Caudate nucleus (tissue), 63 donors: ENCODE measurements at places on chromosomes 7 and 10.

GRCh38 chr7:74334030-74334429, 44.8 kb downstream of the CLIP2 start:
- DNase-seq, result no peak

GRCh38 chr10:93445097-93445960, 36.8 kb downstream of the MYOF start:
- peak; percentile 30 for DNase-seq

DNA sequence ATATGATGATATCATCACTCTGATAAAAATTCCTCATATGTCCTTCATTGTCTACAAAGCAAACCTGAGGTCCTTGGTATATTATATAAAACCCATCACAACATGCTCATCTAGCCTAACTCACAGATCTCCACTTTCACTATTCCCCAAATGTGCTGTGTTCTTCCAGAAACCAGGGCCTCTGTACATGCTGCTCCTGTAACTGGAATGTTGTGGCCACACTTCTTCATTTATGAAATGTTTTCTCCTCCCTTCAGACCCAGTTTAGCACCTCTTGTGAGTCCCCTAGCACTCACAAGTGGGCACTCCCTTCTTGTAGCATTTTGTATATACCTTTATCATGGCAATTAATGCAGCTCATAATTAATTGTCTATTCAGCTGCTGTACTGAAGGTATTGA, 61.9 kb downstream of the AASS start:
- no peak for DNase-seq

DNA sequence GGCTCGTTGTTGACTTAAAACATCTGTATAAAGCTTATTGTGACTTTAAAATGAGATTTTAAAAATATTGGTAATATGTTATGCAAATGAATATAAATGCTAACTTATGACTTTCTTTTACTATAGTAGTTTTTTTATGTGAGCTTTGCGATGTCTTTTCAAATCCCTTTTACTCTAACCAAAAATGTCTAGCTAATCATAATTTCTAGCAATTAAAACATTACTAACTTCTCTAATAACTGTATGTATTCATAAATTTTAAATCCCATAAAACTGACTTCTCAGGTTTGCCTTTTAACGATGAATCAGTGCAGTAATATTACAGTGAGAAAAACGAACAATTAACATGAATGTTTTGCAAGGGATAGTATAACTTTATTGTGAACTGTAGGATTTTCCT, 113.2 kb downstream of the MAPK8 start:
- DNase-seq, result no peak

DNA sequence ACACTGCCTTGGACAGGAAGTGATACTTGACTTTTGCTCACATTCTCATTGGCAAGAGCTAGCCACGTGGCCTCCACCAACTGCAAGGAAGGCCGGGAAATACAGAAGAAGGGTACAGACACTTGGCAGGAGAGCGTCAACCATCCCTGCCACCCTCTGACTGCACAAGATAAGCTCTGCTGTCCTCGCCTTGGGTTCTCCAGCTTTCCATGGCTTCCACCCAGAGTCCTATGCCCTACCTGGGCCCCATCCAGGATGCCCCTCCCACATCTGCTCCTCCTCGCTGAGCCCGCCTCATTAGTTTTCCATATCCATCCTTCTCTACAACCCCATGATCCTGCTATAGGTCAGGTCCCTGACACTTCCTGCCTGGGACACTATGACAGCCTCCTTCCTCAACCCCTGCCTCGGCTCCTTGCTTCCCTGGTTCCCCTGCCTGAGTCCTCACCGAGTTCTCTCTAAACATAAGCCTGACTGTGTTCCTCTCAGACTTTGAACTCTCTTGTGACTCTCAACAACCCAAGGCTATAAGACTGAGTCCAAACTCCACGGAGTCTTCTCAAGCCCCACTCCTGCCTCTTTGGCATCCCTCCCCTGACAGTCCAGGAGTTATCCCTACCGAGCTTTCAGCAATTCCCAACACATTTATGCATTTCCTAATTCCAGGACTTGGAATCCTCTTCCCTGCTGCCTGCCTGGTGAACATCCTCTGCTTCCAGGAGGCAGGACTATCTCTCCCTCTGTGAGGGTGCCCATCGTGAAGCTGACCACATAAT, 23.2 kb upstream of the GDF10 start:
- no peak for DNase-seq

DNA sequence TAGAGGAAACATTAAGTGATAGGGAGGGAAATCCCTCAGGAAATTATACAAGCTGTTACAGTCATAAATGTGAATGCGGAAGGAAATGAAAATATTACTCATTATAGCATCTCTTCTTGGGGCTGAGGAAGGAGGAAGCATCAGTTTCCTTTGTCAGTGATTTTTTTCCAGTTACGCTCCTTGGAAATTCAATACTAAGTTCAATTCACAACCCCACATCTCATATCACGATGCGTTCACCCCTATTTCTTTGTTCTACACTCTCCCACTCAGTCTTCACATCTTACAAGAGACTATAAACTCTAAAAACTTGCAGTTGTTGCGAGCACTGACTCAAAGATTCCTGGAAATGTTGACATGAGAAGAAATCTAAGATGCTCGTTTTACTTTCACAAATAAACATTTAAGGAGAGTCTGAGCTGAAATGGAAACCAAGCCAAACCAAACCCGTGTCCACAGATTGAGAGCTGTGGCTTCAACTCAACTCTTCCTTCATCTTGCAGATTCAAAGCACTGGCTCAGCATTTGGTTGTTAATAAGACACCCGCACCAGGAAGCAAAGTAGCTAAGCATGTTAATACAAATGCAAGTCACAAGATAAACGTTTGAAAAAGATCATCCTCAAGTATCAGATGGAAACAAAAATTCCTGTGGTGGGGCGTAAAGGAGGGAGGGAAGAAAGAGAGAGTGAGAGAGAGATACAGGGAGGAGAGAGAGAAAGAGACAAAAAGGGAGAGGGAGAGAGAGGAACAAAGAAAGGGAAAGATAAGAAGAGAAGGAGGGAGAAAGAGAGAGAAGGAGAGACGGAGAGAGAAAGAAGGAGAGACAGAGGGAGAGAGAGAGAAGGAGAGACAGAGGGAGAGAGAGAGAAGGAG, 150.0 kb upstream of the RSU1 start:
- no peak for DNase-seq

GRCh38 chr10:117005527-117006055, 604 bp upstream of the SHTN1 start:
- no peak for DNase-seq

GRCh38 chr7:98802088-98802780, 67.6 kb downstream of the TMEM130 start:
- no peak for DNase-seq

DNA sequence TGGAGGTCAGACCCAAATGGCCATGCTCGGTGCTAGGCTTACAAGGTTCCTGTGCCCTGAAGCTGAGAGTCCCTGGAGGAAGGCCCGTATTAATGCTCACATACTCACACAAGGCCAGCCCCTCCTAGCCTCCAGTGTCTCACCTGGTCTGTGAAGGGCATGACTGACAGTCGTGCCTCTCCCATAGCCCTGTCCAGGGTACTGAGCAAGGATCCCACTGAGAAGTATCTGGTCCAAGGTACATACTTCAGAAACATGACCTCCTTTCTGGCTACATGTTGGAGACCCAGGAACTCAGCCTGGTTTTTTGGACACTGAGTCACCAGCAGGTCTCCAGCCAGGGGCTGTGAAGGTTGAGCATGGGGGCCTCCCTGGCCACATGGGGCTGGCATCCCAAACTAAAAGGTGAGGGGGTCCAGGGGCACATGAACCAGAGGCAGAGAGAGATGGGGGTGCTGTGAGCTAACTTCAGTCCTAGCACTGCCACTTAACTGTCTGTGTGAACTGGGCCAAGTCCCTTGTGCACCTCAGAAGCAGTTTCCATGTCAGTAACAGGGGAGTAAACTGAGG, 17.6 kb upstream of the RASGEF1A start:
- DNase-seq, result no peak

GRCh38 chr10:132724446-132724845, 61.5 kb downstream of the NKX6-2 start:
- DNase-seq, result no peak

DNA sequence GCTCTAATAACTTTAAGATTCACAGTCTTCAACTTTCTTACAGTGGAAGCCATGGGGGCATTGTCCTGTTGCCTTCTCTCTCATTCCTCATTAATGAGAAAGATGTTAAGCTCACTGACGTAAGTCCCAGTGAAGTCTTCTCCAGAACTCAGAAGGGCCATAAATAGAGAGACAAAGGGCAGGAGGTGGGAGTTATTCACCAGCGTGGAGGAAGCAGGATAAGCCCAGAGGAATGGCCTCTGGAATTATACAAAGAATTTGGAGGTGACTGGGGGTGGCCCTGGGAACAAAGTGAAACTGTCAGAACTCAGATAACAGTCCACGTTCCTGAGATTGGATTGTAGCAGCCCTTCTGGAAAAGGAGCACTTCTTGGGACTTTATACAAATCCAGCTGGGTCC, 52.4 kb downstream of the SORBS1 start:
- no peak for DNase-seq

DNA sequence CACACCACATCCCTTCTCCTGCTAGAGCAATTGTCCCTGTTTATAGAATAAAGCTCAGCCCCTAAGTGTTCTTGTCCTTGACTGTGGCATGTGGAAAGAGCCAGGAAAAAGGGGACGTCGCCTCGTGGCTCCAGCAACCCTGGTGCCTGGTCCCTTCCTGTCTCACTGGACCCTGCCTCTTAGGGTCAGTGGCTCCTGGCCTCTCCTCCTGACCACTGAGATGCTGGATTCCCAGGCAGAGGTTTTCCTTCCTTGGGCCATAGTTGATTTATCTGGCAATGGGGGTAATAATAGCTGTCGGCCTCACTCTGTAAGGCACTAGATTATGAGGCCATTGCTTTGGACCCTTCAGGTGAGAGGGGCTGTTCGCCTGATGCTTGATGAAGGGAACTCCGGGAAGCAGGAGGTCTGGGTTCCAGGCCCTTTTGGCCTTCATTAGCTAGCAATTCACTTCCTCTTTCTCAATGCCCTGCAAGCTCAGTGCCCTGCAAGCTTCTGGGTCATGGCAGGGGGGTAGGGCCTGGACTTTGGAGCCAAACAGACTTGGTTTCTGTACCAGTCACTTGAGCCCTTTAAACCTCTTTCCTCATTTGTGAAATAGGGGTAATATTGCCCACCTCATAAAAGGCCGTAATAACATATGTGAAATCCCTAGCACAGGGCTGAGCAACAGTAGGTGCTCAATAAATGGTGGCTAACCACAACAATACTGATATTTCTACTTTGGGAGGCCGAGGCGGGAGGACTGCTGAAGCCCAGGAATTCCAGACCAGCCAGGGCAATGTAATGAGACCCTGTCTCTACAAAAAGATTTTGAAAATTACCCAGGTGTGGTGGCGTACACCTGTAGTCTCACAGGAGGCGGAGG, 1.1 kb downstream of the ASL start:
- no peak for DNase-seq

DNA sequence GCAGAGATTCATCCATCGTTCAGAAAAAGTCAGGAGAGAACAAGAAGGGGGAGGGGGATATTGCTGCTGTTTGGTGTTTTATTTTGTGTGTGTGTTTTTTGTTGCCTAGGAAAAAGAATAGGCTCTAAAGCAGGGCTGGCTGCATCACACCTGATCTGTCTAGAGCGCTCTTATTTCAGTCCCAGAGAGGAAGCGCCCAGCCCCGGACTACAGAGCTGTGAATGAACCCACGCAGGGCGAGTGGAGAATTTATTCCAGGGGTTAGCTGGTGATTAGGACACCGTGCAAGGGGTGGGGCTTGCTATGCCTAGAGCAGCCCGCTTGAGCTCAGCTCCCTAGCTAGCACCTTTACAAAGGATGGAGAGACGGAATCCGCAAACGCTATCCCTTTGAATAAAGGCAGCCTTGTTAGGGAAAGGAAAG, 621 bp upstream of the FAM13C start:
- peak; percentile 76 for DNase-seq

GRCh38 chr7:131648491-131648890, 92.1 kb upstream of the PODXL start:
- no peak for DNase-seq

- DNase-seq, result no peak
These were observed 192.4 kb downstream of the SDK1 start for GRCh38 chr7:3493499-3493898.

DNA sequence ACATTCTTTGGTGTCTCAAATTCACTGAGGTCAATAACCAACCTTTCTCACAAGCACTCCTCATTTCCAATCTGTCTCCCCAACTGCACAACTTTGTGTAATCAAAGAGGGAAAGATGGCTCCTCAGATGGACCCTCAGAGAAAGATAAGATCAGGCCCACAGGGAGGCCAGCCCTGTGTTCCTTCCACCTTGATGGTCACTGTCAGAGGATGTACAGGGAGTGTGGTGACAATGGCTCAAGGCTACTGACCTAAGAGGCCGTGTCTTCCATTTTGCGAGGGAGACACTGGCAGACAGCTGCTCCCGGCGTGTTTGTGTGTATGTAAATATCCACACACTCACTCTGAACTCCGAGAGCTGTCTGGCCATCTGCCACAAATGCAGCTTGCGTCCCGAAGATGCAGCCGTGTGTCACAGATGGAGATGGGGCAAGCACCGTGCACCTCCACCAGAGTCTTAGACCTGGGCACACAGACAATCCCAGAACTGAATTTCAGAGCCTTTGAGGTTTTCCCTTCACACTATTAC, 712.1 kb upstream of the NRP1 start:
- DNase-seq, result no peak
